ENCODE measurements at places on chromosomes 12 and 14.

DNA sequence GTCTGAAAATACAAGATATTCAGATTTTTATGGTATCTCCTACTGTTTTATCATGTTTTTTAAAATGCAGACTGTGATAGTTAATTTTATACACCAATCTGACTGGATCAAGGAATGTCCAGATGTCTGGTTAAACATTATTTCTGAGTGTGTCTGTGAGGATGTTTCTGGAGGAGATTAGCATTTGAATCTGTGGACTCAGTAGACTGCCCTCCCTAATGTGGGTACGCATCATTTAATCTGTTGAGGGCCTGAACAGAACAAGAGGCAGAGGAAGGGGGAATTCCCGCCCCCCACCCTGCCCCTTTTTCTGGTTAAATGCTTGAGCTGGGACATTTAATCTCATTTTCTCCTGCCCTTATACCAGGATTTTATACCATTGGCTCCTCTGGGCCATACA is 72.1 kb downstream of the AVPR1A start:
- no peak for DNase-seq

DNA sequence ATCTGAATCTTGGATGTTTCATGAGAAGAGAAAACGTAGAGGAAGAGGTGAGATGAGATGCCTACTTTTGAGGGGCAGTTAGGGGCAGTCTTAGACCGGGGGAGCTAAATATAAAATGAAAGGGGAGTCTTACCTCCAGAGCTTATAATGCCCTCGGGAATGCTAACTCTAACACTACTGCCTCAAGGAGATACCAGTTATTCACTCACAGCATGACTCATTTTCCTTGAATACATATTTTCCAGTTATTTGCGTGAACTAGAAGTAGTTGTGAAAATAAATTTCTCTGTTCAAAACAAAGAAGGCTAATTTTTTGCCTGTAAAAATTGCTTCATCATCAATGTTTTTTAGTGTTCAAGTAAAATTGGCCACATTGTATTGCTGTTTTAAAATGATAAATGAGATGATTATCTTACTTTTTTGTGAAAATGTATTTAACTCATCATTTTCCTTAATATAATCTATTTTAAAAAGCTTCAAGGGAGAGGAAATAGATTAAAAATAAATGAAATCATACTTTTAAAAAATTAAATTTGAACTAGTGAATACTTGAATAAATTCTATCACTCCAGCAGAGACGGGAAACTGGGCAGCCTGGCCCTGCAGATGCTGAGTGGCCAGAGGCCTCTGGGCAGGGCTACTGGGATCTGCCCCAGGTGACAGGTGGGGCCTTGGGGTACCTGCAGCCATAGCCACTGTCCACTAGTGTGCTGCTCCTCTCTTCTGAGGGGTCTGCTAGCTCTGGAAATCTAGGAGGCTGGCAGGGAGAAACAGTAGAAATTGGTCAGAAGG is 339.3 kb downstream of the EGLN3 start:
- no peak for DNase-seq

DNA sequence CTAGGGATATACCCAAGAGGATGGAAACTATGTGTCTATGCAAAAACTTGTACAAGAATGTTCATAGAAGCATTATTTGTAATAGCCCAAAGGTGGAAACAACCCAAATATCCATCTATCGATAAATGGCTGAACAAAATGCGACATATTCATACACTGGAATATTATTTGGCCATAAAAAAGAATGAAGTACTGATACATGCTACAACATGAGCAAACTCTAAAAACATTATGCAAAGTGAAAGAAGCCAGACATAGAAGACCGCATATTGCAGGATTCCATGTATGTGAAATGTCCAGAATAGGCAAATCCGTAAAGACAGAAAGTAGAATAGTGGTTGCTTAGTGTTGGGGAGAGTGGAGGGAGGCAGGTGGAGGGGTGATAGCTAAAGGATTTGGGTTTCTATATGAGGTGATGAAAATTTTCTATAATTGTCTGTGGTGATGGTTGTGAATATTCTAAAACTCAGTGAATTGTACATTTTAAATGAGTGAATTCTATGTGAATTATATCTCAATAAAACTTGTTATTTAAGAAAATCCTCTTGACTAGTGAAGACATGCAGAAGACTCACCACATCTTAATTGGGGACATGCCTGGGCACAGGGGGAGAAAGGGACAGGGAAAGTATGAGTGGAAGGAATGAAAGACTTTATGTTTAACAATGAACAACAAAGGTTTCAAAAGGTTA is 29.8 kb upstream of the SELPLG start:
- no peak for DNase-seq

DNA sequence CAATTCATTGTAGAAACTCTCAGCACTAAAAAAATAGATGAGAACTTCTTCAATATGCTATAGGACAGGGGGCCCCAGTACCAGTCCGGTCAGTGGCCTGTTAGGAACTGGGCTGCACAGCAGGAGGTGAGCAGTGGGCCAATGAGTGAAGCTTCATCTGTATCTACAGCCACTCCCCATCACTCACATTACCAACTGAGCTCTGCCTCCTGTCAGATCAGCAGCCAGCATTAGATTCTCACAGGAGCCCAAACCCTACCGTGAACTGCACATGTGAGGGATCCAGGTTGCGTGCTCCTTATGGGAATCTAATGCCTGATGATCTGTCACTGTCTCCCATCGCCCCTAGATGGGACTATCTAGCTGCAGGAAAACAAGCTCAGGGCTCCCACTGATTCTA is 15.7 kb upstream of the ANO2 start:
- no peak for DNase-seq

DNA sequence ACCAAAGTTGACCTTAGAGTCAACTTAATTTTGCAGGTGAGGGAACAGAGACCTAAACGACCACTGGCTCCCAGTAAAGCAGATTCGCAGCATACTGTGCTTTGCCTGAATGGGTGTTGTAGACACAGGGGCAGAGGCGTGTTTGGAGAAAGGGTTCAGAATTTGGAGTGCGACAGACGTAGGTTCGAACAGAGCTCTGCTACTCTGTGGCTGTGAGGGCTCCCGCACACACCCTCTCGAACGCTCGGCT is 243 bp upstream of the TOMM20L start:
- no peak for DNase-seq

DNA sequence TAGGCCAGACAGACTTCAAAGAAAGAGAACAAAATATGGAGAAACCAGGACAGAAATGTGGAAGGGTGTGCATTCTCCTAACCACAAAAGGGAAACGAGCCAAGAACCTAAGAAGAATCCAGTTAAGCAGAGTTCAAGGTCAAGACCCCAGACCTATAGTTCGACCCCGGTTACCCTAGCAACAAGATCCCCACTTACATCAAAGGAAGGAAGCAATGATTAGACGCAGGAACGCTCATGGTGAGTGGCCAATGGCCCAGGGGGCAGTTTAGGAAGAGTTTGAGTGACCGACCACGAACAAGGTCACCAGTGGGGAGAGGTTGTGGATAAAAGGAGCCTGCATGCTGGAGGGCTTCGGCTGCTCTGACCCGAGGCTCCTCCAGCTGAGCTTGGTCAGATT is 36.2 kb downstream of the OAS2 start:
- DNase-seq: no peak

DNA sequence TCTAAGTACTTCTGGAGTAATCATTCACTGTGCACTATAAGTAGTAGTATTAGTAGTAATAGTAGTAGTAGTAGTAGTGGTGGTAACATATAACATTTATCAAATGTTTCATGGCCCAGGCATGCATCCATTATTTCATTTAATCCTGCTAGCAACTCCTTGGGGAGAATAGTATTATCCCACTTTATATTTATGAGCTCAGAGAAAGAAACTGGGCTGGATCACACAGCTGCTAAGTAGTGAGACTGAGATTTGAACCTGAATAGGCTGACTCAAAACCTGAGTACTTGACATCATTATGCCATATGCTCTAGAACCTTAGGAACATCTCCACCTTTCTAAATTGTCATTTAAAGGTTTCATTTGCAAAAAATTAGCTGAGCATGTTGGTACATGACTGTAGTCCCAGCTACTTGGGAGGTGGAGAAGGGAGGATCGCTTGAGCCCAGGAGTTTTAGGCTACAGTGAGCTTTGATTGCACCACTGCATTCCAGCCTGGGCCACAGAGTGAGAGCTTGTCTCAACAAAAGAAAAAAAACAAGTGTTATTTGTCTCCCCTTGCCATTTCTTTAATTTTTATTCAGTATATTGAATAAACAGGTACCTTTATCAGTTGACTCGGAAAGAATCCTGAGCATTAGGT is 11.4 kb upstream of the NID2 start:
- DNase-seq: no peak
